NCI-H2029 (cell line): ENCODE measurements at places on chromosomes 3 and 15.

DNA sequence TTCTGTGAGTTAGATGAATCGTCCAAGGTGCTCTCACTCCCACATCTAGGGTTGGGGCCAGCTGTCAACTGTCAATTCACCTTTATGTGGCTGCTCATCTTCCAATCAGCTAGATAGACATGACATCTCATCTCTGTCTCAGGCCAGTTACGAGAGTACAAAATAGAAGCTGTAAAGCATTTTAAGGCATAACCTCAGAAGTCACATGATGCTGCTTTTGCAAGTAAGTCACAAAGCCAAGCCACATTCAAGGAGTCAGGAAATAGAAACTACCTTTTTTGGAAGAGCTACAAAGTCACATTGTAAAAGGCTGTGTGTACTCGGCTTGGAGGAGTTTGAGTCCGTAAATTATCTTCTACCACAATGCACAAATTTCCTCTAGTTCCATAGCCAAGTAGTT is 5.1 kb upstream of the CCR1 start:
- DNase-seq: no peak

GRCh38 chr15:32677238-32677750 is 35.8 kb downstream of the SCG5 start:
- DNase-seq: peak; percentile 76

GRCh38 chr3:171462224-171462623 is 2.0 kb upstream of the TNIK start:
- DNase-seq: no peak

DNA sequence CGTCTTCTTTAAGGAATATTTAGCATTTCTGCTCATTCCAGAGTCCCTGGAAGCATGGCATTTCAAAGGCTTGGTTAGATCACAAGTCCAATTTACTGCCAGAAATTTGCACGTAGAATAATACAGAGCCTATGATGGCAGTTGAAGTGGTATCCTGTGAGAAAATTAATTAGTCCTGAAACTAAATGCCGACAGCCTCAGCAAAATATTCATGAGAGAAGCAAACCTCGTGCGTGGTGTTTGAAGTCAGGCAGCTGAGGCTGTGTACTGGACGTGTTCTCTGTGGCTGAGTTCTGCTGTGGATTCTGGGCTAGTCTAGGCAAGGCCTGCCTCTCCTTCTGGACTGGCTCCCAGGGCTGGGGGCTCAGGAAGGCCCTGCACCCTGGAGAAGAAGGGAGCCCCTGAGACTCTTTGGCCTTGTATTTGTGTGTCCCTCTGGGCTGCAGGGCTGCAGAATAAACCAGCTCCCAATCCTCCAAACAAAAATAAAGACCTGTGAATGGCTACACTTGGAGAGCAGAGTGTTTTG is 106.6 kb downstream of the APBA2 start:
- DNase-seq: no peak

DNA sequence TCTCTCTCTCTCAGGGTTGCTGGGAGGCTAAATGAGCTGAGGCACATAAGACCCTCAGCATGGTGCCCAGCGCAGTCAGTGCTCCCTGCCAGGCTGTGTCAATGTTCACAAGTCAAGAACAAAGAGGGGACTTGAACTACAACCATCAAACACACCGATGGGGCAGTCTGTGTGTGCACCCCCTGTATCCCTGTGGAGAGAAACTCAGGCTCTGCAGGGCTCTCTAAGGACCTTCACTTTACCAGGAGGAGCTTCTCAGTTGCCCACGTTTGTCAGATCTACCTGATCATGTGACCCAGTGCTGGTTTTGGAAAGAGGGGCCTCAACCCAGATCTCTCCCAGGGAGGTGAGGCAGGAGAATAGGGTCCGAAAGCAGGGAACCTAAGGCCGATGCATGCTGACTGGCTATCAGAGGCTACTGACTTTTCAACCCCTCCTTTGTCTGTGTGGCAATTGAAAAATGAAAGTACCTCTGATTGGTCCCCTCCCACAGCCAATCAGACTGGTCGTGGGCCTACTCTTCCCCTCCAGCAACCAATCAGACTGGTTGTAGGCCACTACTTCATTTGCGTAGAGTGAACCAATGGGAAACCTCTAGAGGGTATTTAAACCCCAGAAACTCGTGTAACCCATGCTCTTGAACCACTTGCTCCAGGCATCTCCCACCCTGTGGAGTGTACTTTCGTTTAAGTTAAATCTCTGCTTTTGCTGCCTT is 34.0 kb downstream of the RHCG start:
- DNase-seq: peak; percentile 66

GRCh38 chr3:49554633-49555265 is 472 bp downstream of the BSN start:
- no peak for DNase-seq

DNA sequence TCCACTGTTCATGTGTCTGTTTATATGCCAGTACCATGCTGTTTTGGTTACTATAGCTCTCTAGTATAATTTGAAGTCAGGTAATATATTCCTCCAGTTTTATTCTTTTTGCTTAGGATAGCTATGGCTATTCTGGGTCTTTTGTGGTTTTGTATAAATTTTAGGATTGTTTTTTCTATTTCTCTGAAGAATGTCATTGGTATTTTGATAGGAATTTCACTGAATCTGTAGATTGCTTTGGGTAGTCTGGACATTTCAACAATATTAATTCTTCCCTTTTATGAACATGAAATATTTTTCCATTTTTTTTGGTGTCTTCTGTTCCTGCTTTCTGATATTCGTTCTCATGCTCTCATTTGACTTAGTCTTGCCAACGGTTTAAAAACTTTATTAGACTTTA is 39.6 kb downstream of the GREM1 start:
- no peak for DNase-seq

GRCh38 chr3:60365360-60365759 is 885.9 kb downstream of the FHIT start:
- no peak for DNase-seq

DNA sequence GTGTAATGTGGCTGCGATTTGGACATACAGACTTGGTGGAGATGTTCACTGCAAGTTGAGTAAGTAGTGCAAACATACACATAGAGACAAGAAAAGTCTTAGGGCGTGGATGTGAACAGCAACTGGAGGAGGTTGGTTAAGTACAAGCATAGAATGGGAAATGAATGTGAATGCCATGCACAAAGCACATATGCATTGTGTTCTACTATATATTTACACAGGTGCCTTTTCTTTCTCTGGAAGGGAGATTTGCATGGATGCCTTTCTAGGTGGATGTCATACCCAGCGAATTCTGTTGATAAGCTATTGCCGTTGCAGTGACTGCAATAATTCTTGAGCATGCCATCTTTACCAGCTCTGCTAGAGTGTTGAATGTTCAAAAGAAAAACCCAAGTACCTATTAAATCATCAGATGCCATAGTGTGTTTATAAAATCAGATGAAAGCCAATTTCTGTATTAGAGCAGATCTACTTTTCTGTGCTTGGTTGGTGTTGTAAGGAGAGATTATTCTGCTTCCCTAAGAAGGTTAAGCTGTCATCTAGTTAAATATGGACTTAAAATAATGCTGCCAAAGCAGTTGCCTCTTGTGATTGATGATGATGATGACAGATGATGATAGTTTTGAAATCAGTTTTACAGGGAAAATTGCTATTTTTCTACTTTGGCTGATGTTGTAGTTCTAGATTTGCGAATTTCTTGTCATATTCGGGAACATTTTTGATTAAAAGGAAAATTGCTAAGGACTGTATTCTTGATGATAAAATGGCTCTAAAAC is 148.4 kb downstream of the CNTN4 start:
- DNase-seq: peak; percentile 1

GRCh38 chr3:164458986-164459385 is 619.3 kb downstream of the SI start:
- DNase-seq: no peak

GRCh38 chr15:34855893-34856292 is 60.5 kb upstream of the ACTC1 start:
- DNase-seq: no peak

DNA sequence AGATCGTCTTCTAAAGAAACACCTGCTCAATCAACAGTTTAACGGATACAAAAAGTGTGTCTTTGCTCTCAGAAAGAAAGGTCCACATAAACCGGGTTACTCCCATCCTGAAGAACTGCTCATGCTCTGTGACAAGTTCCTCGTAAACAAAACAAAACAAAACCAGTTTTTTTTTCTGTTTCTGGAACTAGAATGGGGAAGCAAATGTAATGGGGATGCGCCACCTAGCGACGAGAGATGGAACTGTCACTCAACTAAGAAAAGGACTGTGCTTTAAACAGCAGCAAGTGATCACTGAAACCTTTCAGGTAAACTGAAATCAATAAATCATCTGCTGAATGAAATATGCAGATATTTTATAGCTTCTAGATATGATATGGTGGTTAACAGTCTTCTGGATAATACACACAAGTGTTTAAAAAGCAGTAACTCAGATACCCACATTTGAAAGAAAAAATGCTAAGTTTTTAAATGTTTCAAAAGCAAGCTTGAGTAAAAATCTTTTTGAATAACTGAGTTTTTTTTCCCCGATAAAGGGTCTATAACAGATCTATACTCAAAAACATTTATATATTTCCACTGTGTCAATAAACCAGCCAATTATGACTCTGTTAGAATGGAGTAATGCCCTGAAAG is 10.9 kb downstream of the TM2D3 start:
- DNase-seq: peak; percentile 4

- no peak for DNase-seq
Measured at GRCh38 chr3:99934975-99935797, 117.5 kb downstream of the CMSS1 start.

GRCh38 chr15:96064351-96064756 is 266.1 kb upstream of the NR2F2 start:
- no peak for DNase-seq

DNA sequence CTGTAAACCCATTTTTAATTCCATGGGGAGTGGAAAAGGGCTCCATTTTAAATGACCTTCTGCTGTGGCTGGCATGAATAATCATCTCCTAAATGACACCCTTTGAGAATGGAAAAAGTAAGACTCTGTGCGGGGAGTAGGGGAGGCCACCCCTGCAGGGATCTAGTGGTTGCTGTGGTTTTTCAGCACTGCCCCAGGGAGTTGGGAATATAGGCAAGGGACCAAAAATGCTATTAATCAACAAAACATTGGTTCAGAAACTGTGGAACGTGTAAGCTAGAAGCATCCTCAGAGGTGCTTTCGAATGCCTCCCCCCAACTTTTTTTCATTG is 30.1 kb upstream of the ADAMTS7 start:
- no peak for DNase-seq

DNA sequence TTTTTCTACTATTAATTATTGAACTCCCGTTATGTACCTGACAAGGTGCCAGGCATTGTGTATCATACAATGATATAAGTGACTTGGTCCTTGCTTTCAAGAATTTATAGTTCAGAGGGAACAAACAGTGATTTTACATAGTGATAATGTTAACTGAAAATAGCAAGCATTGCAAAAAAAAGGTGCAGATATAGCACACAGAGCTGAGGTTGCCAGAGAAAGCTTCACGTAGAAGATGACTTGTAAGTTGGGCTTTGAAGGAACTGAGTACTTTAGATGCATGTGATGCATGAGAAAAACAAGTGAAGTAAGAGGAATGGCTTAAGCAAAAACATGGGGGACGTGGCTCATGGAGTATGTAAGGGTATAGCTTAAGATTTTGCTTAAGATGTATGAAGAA is 584.5 kb downstream of the NAALADL2 start:
- DNase-seq: no peak

- peak; percentile 49 for DNase-seq
Measured at GRCh38 chr3:53269888-53270880, 14.4 kb upstream of the TKT start.

- peak; percentile 70 for DNase-seq
Measured at GRCh38 chr3:64345371-64345770, 120.1 kb upstream of the PRICKLE2 start.

- no peak for DNase-seq
Measured at GRCh38 chr3:4504340-4505261, 11.5 kb downstream of the ITPR1 start.

DNA sequence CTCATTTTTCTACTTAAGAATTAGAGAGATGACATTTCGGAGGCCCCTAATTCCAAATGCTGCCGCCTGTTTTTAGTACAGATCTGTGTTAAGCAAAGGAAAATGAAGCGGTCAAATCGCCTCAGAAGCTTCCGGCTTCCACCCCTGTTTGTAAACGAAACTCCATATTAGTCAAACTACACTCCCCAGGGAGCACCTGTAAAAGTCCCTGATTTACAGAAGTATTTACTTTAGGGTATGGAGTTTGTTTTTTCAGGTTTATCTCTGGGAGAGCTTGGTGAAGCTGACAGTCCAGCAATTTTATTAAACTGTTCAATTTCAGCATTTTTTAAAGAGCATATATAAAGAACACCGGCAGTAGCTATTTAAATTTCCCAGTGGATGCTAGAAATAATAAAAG is 319.8 kb downstream of the FHIT start:
- no peak for DNase-seq

- DNase-seq: no peak
Measured at GRCh38 chr3:181791056-181791955, 79.6 kb downstream of the SOX2 start.

GRCh38 chr3:129161860-129162271 is 1.0 kb upstream of the ISY1 start:
- DNase-seq: no peak

DNA sequence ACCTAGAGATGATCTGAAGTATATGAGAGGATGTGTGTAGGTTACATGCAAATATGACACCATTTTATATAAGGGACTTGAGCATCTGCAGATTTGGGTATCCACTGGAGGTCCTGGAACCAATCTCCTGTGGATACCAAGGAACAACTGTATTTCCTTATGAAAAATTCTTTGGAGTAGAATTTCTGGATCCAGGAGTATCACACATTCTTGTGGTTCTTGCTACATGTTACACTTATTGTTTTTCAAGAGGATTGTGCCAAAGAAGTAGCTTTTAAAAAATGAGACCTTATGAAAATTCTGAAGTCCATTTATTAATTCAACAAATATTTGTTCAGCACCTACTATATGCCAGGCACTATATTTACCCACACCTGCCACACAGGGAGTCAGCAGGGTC is 15.7 kb upstream of the TBC1D23 start:
- no peak for DNase-seq

- DNase-seq: peak; percentile 53
Measured at GRCh38 chr3:60094392-60094947, 1044.6 kb upstream of the CFAP20DC start.

DNA sequence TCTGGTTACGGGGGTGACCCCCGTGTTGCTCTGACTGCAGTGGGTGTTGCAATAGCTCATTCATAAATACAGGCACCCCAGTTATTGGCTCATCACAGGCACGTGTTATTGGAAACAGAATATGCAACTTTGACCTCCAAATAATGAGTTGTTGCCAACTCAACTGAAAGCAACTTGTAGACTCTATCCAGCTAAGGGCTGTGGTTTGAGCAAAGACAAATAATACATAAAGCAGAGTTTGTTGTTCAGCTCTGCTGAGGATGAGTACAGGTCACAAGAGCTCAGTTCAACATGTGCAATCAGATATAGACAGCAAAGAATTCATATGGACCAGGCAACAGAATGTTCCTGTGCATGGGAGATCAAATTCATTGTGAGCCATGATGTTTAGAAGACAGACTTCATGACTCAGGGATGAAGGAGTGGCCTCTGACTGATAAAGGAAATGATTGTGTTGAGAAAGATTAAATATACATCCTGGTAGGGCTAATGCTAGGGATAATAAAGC is 87.6 kb upstream of the LRIG1 start:
- no peak for DNase-seq
